ENCODE measurements at places on chromosomes 11 and 22.

GRCh38 chr11:78560153-78560552, 14.5 kb downstream of the NARS2 start:
- no peak for DNase-seq

DNA sequence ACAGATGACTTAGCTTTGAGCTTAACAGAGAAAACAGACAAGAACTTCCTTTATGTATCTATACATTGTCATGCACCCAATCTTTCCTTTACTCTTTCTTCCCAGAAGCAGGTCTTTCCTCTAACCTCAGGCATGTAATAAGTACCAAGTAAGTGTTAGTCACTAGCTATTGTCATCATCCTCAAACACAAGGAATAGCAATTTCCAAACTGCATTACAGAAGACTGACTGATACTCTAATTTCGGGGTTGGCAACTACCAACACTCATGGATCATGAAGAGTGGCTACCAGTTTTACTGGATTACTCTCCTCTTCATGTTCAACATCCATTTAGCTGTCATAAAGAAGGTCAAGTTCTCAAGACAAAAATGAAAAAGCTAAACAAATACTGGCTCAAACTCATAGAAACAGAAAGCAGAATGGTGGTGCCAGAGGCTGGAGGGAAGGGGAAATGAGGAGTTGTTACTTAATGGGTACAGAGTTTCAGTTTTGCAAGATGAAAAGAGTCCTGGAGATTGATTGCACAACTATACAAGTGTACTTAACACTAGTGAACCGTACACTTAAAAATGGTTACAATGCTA, 111.6 kb downstream of the SIK3 start:
- DNase-seq, result no peak

DNA sequence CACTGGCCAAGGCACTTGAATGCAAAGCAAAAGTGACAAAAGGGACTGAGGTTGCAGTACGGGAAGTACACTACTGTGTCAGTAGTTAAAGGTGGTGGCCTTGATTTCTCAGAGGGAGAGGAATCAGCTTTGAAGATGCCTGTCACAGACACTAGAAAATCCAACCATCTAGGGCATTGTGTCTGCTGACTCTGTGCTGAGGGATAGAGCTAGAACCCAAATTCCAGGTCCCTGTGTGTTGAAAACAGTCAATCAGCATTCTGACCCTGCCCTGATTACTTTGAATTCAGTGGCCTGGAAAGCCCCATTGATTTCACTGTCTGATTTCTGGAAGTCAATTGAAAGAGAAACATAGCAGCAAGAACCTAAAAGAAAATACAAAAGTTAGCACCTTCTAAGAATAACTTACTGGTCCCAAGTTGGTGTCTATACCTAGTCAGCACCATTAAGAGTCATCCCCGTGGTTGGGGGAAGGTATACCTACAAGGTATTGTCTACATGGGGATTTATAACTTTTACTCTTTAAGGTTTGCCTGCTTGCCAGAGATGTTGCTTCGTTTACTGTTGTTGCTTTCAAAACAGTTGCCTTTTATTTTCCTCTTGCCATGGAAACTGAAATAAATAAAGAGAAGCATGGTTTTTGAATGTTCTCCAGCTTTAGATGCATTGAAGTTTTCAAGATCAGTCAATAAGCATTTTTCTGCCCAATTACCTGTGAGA, 97.3 kb downstream of the PDHX start:
- no peak for DNase-seq

DNA sequence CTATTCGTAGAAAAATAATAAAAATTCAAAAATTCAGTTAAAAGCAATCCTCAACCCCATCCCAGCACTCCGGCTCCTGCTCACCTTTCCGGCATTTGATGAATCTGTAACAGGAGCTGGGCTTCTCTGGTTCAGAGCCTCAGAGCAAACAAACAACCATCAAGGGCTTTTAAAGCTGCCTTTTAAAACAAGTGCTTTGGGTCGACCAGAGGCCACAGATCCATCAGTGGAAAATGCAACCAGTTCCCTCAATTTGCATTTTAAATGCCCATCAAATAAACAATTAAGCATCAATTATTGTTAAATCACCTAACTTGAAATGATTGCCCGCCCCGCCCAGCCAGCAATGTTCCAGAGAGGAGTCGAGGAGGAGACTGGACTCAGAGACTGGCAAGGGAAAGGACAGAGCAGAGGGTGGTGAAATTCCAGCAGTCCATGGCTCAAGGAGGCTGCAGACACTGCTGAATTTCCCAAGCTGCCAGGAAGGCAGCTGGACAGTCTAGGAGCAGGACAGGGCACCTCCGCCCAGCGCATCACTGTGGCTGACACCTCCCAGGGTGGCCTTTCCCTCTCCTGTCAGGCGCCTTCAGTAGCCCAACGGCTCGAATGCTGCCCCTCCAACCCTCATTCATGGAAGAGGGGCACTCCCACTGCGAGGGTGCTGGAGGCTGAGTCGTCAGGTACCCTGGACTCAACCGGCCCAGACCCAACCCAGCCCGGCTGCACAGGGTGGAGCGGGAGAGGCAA, 7.5 kb downstream of the FXYD6 start:
- no peak for DNase-seq

DNA sequence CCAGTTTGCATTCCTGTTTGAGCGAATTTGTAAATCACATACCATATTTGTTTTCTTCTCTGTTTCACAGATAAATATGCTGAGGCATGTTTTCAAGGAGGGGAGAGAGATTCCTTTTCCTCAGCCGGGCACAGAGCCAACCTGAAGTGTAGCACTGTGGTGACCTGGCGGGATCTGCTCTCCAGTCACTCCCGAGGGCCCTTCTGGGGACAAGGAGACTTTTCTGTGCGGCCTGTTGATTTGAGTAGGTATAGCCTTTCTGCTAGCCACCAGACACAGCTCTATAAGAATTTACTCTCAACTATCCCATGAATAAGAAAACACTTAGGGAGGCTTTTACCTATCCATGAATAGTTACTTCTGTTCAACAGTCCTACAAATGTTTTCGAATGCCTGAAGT, 63.5 kb upstream of the FDX1 start:
- no peak for DNase-seq

DNA sequence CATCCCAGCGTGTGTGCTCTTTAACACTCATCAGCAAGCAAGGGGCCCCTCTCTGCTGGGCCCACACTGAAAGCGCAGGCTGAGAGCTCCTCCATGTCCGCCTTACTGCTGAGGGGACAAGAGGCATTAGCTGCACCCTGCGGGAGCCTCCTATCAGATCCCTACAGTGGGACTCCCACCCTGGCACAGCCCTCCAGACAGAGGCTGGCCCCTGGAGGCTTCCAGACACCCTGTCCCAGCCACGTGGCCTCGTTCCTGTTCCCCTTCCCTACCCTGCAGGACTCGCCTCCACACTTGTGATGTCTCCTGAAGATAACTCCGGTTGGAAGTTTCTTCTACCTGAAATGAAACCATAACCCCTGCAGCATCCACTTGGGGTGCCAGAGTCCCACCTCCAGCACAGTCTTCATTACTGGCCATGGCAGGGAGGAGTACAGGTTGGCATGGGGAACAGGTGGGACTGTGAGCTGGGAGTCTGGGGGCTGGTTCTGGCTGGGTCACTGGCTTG, 5.0 kb upstream of the SH3BP1 start:
- no peak for DNase-seq

- no peak for DNase-seq
Measured at GRCh38 chr11:68652683-68653156, 31.6 kb upstream of the GAL start.

GRCh38 chr22:29265929-29266328, 1.9 kb downstream of the RHBDD3 start:
- DNase-seq, result no peak

DNA sequence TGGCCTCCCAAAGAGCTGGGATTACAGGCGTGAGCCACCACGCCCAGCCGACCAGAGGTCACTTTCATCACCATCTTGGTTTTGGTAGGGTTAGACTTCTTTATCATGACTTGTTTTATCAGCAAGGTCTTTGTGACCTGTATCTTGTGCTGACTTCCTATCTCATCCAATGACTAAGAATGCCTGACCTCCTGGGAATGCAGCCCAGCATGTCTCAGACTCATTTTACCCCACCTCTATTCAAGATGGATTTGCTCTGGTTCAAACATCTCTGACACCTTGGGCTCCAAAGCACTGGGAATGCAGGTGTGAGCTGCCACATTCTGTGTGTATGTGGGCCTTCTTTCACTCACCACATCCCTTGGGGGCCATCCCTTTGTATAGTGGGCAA, 5.1 kb upstream of the TALDO1 start:
- DNase-seq, result no peak

DNA sequence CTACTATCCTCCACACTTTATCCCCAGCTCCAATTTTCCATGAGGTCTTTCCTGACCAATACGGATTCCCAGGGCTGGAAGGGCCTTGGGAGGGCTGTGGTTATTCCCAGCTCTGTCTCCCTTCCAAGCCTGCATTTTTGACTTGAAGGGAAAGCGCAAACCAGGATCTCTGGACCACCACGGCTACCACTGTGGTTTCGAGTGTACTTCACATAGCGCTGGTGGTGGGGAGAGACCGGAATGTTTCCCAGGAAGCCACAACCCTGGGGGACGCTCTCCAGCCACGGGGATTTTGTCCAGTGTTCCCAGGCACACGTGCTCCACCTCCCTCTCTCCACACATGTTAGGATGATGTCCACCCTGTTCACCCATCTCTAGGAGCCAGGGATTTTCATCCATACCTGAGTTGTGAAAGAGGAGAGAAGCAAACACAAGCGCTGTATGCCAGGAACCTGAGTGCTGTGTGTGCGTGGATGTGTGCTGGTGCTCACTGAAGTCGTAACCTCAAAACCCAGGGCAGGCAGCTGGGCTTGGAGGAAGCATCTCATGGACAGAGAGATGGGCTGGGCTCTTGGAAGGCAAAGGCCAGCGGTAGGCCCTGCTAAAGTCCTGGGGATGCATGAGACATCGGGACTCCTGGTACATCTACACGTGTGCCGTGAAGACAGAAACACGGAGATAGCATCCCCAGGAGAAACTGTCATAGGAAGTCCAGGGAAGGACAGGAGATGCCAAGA, 1.3 kb upstream of the NPTXR start:
- DNase-seq, result no peak

GRCh38 chr22:49072996-49073645, 754.6 kb downstream of the BRD1 start:
- no peak for DNase-seq

DNA sequence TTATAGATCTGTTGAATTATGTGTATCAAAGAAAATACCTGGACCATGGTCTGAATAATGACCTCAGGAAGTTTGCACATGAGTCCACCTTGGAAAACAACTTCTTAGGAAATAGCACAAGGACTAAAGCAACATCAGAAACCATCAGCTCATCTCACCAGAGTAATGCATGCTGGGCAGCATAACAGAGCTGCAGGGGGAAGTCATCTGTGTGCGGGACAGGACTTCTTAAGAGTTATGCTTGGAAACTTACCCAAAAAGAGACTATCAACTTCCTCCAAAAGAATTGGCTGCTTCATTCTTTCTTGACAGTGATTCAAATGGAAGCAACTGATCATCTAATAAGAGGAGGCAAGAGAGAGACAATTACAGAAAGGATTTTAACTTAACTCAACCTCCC, 2.5 kb downstream of the OR56B4 start:
- DNase-seq, result no peak

- DNase-seq, result no peak
Measured at GRCh38 chr22:45880716-45881523, 96.0 kb downstream of the WNT7B start.

GRCh38 chr11:59698506-59698905, 15.1 kb downstream of the OR10V1 start:
- DNase-seq, result no peak

DNA sequence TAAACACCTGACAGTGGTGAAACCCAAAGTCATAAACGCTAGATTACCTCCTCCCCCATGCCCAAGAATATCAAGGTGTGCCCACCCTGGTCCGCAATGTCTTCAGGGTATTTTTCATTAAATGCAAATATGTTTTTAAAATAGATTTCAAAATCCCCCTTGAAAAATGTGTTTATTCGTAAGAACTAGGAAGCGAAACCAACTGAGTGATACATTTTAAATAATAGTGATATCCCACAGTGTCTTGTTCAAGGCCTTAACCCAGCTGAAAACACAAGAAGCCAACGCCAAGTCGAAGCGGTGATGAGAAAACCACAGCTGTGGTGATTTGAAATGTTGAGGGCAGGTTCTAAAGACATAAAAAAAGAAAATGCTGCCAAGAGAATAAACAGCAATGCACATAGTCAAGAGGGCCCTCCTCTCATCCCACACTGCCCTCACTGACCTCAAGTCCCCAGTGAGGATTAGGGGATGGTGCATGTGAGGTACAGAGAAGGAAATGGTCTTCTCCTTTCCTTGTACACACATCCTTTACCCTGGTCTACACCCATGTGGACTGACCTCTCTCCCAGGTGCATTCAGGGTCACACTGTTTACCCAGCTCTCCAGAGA, 25.5 kb downstream of the KCNJ1 start:
- no peak for DNase-seq

GRCh38 chr22:37498289-37498909, 12.2 kb upstream of the MFNG start:
- DNase-seq, result peak; percentile 31

DNA sequence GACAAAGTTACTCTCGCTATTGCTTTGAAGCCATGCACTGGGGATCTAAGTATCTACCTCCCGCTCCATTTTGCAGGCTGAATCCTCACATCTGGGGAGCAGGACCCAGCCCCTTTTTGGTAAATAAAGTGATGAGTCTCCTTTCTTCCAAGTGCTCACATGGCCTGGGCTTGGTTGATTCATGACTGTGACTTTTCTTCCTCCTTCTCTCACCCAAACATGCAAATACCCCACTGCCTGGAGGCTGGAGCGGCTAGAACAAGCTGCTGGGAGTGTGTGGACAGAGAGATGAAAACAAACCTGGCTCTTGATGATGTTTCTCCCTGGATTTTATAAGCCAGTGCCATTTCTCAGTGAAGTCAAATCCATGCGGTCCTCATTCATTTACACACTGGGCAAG, 72.7 kb downstream of the TRIM29 start:
- no peak for DNase-seq

DNA sequence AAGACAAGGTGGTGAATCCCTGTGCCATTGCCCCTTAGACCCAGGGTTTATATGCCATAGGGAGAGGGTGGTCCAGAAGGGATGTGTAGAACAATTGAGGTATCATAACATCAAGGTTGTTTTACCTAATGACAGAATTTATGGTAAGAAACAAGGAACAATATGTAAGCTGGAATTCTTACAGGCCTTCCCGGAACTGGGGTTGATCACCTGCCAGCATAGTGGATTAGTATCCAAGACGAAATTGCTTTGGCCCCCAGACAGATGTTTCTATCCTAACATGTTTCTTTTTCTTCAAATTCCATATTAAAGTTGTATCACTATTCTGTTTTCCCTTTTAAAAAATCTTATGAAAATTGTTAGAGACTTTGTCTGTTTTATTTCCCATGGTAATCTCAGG, 343.8 kb upstream of the ANO3 start:
- DNase-seq, result no peak

GRCh38 chr22:39658367-39658766, 87.8 kb downstream of the CACNA1I start:
- DNase-seq, result no peak

- no peak for DNase-seq
Measured at GRCh38 chr11:134802116-134802515, 390.1 kb upstream of the B3GAT1 start.

GRCh38 chr22:38243007-38243765, 29.6 kb downstream of the TMEM184B start:
- peak; percentile 86 for DNase-seq

- DNase-seq, result no peak
Measured at GRCh38 chr11:92653454-92653853, 316.0 kb upstream of the MTNR1B start.

GRCh38 chr11:34616830-34617504, 3.9 kb upstream of the EHF start:
- DNase-seq, result no peak

All from NCI-H1694 treated with DMSO at 0.1 percent for 48 hours (cell line).